ENCODE measurements at places on chromosomes 4 and X.

- DNase-seq: no peak
Measured at GRCh38 chr4:14831416-14831815, 170.9 kb upstream of the CPEB2 start.

DNA sequence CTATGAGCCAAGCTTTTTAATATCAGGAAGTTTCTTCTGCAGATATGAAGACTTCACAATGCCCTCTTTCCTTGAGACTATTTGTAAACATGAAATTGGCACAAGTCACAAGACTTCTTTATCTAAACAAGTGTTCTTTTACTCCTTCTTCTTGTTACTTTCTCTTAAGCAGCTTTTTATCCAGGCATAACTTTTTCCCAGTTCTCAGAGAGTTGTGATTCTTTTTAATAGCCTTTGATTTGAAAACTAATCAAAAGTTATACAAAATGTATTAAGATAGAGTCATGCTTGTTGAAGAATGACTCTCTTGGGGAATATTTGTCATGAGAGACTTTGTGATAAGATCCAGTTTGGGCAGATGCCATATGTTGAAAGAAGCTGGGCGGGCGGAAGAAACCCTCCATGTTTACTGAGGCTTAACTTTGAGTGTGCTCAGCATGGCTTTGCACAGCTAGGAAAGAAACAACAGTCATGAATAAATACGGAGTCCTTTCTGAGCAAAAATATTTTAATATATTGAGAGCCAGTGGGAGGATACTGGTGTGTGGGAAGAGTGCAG, 39.3 kb downstream of the SYTL5 start:
- no peak for DNase-seq

DNA sequence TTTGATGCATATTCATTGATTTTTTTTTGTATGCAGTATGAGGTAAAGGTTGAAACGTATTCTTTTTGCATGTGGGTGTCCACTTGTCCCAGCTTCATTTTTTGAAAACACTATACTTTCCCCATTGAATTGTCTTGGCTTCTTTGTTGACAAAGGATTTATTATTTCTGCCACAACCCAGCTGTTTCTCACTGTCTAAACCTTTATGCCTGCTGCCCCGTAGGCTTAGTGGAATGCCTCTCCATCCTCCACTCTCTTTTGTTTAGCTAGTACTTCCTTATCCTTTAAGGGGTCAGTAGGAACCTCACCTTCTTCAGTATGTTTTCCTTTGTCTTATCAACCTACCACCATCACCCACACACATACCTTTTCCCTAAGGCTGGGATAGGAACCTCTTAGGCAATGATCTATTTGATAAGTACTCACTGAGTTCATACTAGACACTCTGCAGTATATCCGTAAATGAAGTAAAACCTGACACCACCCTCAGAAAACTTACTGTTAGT, 8.5 kb downstream of the FMR1 start:
- DNase-seq: no peak

- no peak for DNase-seq
Measured at GRCh38 chrX:129652565-129653169, 2.1 kb downstream of the APLN start.

- peak; percentile 5 for DNase-seq
Measured at GRCh38 chr4:76235915-76236314, 15.6 kb upstream of the FAM47E start.
